Osteoblast (primary cell): ENCODE measurements at places on chromosomes 6 and 20. TPM values are rescaled to one million over a fixed set of nuclear protein-coding genes. Genes with fewer than 3 reads are reported as not detected.

FAXC gene
- total RNA-seq, result 0.88 and 1.1 TPM in 2 replicates

GRCh38 chr6:75943381-75943780 lies 129.1 kb downstream of the IMPG1 start:
- no peaks in the 10 kb centered on the region for H3K4me1 ChIP-seq
- H3K4me3 ChIP-seq, result no peak overlapping the region
- DNase-seq, result no peak
- no peaks in the 10 kb centered on the region for H3K36me3 ChIP-seq
- no peak overlapping the region for H3K27ac ChIP-seq

HRH3 gene
- total RNA-seq, result not detected in 2 replicates

GRCh38 chr6:42960243-42961019 lies at the start of gene GNMT:
GNMT (plus strand) TSS chr6:42960754; CDS start chr6:42960768, 14 bp downstream.
- H3K27ac ChIP-seq, result no peak within 1 kb of the TSS
- DNase-seq, result peak; percentile 88
- H3K4me3 ChIP-seq, result peak within 1 kb of the TSS; percentile 70
- H3K4me1 ChIP-seq, result peaks cover 11% of the 10 kb centered on the region
- peaks cover 14% of the 10 kb centered on the region for H3K36me3 ChIP-seq
- no peaks in the 10 kb centered on the region for H3K27me3 ChIP-seq

GRCh38 chr6:14272737-14273085 lies 155.1 kb downstream of the CD83 start:
- H3K27me3 ChIP-seq, result no peaks in the 10 kb centered on the region
- peaks cover 42% of the 10 kb centered on the region for H3K4me1 ChIP-seq
- H3K27ac ChIP-seq, result peak overlapping the region; percentile 84
- no peaks in the 10 kb centered on the region for H3K36me3 ChIP-seq
- no peak overlapping the region for H3K4me3 ChIP-seq

- no peaks in the 10 kb centered on the region for H3K27me3 ChIP-seq
- no peak overlapping the region for H3K4me3 ChIP-seq
- no peaks in the 10 kb centered on the region for H3K36me3 ChIP-seq
- H3K4me1 ChIP-seq, result no peaks in the 10 kb centered on the region
- H3K27ac ChIP-seq, result no peak overlapping the region
Observed at GRCh38 chr20:51404297-51405060, 138.0 kb downstream of the NFATC2 start.
